ENCODE measurements at places on chromosomes 7 and 10.

GRCh38 chr7:156151078-156151477 is 338.8 kb upstream of the SHH start:
- DNase-seq: no peak

- DNase-seq: no peak
Measured at GRCh38 chr10:77442699-77443189, 194.9 kb downstream of the KCNMA1 start.

GRCh38 chr10:34885898-34886297 is 70.8 kb upstream of the PARD3 start:
- DNase-seq: no peak

DNA sequence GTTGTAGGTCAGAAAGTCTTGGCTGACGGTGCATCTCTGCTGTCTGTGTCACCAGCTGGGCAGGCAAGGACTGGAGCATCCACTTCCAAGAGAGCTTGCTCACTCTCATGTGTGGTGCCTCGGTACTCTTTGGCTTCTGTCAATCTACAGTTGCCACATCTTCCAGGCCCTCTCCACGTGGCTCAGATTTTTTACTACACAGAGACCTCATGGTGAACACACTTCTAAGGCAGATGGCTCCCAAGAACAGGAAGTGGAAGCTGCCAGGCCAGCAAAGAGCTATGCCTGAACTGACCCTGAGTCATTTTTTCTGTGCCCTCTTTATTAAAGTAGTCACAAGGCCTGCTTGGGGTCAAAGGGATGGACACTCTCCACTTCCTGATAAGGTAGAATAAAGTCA is 351.5 kb upstream of the AUTS2 start:
- DNase-seq: peak; percentile 31

DNA sequence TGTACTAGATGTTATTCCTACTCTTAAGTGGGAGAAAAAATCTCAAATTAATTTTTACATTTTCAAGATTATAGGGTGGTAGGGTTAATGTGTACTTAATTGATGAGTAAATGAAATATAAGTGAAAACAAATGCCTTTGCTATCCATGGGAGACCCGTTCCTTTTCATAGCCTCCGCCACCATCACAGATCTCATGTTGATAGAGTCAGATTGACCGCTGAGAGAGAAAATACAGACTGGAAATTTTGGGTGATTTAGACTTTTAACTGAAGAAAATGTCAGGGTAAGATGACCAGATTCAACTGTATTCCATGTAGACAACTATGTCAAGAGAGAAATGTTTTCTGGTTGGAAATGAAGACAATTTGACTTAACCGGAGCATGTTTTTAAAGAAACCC is 446.2 kb downstream of the AUTS2 start:
- no peak for DNase-seq

All from AG10803 (cell line).